Dermis microvascular lymphatic vessel endothelial cell (primary cell): ENCODE measurements at places on chromosomes 1 and 21.
A peak's percentile ranks its signal among the peaks of the same experiment; 100 is the strongest.

GRCh38 chr1:53365437-53366063 is 37.7 kb upstream of the LRP8 start:
- no peak for DNase-seq

GRCh38 chr21:35102488-35103371 is 53.6 kb upstream of the RUNX1 start:
- DNase-seq: no peak

DNA sequence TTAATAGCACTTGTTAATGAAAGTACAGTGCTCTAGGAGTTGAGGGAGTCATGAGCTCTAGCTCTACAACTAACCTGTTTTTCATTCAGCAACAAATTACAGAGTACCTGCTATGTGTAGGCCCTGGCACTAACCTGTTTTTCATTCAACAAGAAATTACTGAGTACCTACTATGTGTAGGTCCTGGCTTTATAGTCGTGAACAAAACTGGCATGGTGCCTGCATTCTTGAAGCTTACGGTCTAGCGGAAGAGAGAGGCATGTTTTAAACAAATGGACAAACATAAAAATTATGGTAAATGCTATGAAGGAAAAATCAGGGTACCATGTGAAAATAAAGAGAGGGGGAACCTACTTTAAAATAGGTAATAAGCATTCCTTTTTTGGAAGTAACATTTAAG is 2.2 kb upstream of the UBAP2L start:
- no peak for DNase-seq

GRCh38 chr1:52235646-52236045 is 93.8 kb downstream of the ZFYVE9 start:
- no peak for DNase-seq

DNA sequence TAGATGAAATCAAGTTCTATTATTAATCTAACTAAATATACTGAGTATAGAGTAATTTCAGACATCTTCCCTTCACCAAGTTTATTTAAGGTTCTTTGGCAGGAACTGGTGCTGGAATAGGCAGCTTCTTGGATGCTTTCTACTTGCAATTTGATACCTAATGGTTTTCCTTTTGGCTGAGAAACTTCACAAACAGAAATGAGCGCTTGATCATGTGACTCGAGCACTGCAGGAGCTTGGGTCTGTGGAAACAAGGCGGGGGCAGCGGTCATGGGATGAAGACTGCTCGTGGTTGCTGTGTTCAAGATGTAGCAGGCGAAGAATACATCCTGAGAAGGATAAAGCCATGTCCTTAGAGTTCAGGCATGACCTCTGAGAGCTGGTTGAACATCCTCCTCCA is 136.8 kb downstream of the PTPRC start:
- no peak for DNase-seq

- no peak for DNase-seq
Measured at GRCh38 chr1:119114786-119115185, 25.7 kb downstream of the WARS2 start.

GRCh38 chr1:81232420-81232819 is 568.3 kb upstream of the ADGRL2 start:
- no peak for DNase-seq

GRCh38 chr1:84301004-84301784 is at the start of gene SAMD13:
SAMD13 (plus strand) TSS chr1:84301708; CDS start chr1:84303235, 1,527 bp downstream.
- peak; percentile 71 for DNase-seq

DNA sequence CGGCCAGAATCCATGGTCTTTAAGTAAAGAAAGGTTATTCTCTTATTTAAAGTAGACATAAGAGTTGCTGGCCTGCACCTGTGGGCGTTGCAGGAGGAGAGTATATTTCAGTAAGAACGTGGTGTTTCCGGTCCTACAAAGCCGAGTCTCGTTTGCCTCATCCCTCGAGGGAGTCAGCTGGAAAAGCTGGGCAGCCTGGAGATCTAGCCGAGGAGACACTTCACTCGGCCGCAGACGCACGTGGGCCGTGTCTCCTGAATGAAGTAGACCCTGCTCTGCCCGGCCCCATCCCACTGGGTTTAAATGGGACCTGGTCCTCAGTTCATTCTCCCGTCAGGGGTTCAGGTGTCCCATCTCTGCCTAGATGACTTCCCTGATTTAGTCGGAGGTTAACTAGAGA is 14.9 kb downstream of the SLC45A1 start:
- DNase-seq: no peak

GRCh38 chr1:187451238-187451637 is 622.5 kb downstream of the PLA2G4A start:
- DNase-seq: no peak

- no peak for DNase-seq
Measured at GRCh38 chr1:180440335-180440734, 62.0 kb downstream of the ACBD6 start.

DNA sequence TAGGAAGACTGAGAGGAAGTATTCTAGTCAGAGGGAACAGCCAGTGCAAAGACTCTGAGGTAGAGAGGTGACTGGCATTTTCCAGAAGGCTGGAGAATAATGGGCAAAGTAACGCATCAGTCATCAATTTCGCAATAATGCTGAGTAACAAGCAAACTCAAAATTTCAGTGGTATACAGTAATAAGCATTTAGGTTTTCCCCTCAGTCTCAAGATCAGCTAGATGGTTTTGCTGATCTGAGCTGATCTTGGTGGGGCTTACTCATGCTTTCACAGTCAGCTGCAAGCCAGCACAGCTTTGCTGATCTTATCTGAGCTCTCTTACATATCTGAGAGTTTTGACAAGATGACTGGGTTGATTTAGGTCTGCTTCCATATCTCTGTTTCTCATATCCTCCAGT is 108.7 kb downstream of the TSEN15 start:
- no peak for DNase-seq

GRCh38 chr21:43786300-43786806 is 3.0 kb upstream of the RRP1 start:
- DNase-seq: no peak

DNA sequence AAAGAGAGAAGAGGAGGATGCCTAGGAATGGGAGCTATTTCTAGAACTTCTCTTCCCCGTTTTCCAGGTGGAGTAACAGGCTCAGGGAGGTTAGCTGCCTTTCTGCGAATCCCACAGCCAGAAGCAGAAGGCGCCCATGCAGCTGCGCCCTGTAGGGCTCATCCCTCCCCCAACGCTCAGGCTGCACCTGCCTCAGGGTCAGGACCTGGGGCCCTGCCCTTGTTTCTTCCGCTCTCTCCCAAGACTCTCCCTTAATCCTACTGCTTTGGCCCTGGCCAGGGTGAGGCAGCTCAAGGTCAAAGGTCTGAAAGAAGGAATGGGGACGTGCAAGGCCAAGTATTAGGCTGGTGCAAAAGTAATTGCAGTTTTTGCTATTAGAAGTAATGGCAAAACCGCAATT is 30.5 kb upstream of the PADI2 start:
- DNase-seq: no peak

DNA sequence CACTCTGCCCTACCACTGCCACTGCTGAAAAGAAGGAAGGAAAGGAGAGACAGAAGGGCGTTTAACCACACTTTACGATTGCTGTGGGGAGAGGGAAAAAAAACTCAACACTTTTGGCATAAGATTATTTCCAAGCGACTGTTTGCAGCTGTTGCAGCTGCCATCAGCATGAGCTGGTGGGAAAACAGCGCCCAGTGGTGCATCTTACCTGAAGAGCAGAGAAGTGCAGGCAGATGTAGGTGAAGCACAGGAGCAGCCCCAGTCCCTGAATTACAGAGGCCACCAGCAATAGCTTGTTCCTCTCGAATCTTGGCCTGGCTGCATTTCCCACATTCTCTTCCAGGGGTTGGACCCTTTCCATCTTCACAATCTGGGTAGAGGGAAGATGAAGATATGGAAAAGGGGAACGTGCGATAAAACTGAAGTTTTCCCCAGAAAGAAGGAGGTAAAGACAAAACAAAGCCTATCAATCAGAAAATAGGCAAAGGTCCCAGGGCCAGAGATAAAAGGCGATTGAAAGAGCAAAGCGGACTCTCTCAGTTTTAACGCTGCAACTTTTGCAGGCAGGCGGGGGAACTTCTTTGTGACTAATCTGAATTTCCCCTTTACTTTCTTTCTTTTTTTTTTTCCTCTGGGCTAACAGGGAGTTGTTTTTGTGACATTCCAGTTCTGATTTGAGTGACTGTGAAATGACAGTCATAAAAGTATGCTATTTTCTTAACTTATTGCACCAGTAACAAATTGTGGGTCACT is at the start of gene TNFSF4:
Gene TNFSF4, minus strand, starts transcription at position 516 of the 753 bp plus-strand sequence. Its CDS starts 155 bp downstream, at position 361.
- no peak for DNase-seq

- DNase-seq: no peak
Measured at GRCh38 chr1:18803851-18804250, 55.6 kb downstream of the TAS1R2 start.

DNA sequence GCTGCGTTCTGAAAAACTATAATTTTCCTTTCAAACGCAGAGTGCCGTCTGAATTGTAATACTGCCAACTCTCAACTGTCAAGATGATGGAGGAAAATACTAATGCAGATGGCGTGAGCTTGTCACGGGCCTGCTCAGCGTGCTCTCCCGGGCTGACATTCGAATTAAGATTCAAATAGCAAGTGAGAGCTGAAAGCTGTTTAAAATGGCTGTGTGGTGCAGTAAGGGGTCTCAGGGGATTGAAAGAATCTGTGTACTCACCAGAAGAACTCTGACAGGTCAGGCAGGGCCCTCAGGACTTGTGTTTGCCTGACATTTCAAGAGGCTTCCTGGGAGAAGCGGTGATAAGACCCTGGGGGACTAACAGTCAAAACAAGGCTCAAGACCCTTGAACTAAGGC is 33.1 kb downstream of the ZMYND12 start:
- no peak for DNase-seq

GRCh38 chr1:84442256-84442655 is 36.8 kb upstream of the RPF1 start:
- DNase-seq: peak; percentile 66

DNA sequence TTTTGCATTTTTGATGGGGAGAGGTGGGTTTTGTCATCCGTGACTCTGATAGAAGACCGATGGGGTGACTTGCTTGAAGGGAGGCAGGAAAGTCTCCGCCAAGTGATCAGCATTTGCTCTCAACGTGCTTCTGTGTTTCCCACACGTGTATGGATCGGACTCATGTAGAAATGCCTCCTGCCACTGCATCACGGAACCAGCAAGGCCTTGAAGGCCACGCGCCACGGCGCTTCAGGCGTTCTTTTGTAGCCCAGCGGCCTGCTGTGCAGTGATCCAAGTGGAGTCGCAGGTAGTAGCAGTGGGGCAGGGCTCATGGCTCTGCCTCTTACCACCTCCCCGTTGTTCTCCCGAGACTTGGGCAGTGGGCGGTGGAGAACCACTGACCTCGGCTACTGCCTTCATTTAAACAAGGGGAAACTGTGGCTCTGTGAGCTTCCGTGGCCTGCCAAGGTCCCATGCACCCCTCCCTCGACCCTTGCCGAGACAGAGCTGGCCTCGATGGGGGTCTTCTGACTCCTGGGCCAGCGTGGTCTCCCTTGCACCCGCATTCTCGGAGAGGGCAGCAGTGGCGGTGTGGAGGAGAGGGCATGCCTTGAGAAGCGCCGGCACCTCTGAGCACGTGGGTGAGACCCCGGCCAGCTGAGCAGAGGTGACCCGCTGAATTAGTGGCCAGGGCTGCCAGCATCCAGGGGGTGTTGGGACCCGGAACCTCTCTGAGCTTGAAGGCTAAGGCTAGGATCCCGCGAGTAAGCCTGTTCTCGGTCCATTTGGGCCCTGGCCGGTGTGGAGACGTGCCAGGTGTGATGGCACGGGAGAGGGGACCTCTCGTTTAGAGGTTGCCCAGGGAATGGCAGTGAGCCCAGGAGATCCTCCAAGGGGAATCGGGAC is 46.1 kb upstream of the ABCG1 start:
- no peak for DNase-seq

DNA sequence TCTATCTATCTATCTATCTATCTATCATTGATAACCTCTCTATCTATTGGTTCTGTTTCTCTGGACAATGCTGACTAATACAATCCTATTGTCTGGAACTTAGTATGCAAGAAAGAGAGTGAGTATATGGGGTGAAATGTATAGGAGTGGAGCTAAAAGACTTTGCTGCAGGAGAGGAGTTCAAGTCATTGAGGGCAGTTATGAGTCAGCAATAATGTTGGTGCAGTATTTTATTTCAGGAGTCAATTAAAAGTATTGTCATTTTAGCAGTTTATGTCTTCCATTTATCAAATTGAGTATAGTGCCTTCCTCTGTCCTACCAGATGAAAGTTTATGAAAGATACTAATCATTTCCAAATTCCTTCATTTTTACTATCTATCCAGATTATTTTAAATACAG is 55.8 kb downstream of the MAP3K7CL start:
- DNase-seq: no peak

DNA sequence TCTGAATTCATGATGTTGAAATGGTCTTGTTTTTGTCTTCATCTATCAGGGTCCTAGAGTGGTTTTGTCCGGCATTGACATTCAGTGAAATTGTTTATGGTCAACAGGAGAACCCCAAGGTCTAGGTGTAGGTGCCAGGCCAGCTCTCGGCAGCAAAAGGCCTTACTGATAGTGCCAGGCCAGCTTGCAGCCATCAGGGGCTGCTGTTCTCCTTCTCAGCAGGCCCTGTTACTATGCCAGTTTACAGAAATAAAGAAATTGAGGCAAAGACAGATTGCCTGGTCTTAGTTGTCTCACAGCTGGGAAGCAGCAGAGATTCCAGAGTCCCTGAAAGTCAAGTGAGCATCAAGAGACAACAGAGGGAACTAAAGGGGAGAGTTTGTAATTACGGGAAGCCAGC is 12.0 kb downstream of the HMGB4 start:
- DNase-seq: no peak

DNA sequence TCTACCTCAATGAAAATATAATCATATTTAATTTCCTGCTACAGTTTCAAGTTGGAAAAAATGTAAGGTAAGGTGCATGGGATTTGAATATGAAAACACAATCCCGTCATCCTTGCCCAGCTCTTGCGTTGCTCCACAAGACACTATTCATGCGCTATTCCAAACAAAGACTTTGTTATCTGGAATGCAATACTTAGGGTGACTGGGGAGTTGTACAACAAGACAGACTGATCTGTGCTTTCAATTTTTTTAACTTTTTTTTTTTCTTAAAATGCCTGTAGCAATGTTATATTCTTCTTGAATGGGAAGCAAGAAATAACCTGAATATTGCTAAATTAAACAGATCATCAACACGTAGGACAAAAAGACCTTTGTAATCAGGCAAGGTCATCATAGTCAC is 1077.2 kb downstream of the TTLL7 start:
- no peak for DNase-seq

- DNase-seq: no peak
Measured at GRCh38 chr1:229842302-229843255, 216.5 kb downstream of the URB2 start.

DNA sequence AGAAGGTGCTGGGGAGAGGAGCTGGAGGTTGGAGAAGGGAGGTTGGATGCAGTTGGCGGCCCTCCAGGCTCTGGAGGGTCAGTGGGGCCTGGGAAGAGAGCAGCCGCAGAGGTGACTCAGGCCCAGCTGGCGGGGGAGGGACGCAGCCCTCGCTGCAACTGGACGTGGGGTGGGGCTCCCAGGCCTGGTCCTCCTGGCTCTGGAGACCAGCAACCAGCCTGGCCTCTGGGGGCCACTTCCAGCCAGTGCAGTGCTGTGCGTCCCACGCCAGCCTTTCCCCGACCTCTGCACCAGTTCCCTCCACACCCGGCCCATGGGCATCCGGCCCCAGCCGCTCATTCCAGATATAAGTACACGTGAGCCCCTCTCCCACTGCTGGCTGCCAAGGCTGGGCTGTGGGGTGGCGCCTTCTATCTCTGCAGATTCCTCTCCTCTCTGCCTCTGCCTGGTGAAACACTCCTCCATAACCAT is 38.0 kb upstream of the COL18A1 start:
- peak; percentile 89 for DNase-seq
